ENCODE measurements at places on chromosomes 16 and 17.

DNA sequence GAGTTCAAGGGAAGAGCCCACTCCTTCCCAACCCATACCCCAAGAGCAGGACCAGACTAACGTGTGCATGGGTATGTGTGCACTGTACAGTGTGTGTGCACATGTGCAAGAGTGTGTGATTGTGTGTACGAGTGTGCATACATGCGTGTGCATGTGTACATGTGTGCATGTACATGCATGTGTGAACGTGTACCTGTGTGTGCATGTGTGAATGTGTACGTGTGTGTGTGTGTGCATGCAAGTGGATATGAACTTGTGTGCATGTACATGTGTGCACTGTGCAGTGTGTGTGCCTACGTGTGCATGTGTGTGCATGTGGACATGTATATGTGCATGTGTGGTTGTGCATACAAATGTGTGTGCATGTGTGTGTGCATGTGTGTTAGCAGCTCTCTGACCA lies 223.1 kb downstream of the RBFOX3 start:
- DNase-seq = no peak

DNA sequence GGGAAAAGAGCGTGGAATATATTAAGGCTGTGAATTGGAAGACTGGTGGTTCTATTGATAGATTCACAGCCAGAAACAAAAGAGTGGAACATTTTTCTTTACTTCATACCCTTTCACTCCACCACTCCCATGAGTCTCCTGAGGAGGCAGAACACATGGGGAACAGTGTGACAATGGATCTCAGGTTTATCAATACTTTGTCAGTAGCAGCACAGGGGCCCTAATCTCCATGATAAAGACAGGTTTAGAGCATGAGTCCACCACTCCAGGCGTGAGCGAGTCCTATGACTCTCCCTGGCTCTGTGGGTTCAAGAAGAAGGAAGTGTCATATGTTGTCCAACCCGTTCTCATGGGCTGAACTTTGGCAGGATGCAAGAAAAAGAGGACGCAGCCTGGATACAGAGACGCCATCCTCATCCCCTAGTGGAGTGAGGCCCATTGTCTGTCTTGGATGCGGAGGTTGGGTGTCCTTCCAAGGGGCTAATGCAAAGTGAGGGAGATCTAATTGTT lies 361.2 kb downstream of the TMEM114 start:
- DNase-seq = no peak

DNA sequence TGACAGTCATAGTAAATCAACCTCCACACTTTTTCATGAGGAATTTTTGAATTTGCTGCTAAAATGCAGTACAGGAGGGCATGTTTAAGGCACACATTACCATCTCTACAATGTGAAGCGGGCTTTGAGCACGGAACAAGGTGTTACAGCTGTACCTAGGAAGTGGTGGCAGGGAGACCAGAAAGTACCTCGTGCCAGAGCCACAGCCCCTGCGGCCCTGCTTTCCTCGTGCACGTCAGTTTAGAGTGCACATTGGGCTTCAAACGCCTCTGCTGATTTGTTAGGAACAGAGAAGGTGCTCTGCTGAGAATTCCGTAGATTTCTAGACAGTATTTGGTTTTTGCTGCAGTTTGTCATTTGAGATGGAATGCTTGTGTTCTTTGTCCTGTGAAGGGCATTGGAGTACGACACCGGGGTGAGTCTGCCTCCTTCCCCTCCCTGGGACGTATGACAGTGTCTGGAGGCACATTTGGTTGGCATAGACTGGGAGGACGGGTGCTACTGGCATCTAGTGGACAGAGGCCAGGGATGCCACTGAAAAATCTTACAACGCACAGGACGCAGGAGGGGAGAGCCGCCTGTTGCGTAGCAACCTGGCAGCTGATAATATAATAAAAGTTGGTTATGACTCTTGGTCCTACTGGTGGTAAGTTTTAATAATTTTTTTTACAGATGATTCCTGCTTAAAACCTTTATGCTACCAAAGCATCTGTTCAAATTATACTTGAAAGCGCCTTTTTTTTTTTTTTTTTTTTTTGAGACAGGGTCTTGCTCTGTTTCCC lies 9.1 kb downstream of the FOXK2 start:
- no peak for DNase-seq

GRCh38 chr16:68408428-68408827 lies 39.9 kb downstream of the SMPD3 start:
- DNase-seq = no peak

DNA sequence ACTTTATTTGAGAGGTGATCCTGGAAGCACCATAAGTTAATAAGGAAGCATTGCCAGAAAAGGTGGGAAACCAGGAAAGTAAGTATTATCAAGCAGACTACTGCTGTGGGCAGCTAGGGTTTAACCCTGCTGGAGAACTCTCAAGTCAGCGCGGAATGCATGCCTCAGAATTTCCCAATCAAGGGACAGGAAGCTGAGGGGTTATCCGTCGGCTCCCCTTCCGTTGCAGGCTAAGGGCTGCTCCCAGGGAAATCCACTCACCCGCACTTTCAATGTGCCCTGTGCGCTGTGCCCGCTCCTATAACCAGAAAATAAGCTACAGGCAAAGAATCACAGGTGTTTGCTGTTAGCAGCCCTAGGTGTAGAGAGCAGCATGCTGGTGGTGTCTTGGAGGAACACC lies 138.5 kb upstream of the CACNG3 start:
- no peak for DNase-seq

DNA sequence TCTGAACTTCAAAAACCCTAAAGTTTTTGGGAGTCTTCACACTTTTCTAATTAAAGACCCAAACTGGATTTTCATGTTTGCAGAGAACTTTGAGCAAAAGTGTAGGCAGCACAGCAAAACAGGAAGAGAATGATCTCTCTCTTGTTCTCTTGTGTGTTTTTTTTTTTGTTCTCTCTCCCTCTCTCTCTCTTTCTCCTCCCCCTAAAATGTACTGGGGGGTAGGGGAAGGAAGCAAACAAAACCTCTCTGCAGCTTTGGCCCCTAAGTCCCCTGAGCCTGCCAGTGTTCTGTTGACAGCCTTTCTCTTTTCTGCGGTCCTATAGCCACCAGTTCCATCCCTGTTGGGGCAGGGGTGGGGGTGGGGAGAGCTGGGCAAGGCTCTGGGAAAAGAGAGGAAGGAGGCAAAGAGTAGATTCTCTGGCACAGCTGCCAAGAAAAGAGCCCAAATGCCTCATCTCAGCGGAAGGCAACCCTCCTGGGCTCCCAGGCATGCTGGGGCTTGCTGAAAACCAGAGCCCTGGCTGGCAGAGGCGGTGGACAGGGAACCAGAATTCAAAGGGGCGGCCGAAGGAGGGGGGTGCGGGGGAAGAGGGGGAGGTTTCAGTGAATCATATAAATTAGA lies 295.3 kb downstream of the SOX9 start:
- DNase-seq = no peak

GRCh38 chr17:68580236-68580770 lies 20.9 kb downstream of the FAM20A start:
- DNase-seq = peak; percentile 73

DNA sequence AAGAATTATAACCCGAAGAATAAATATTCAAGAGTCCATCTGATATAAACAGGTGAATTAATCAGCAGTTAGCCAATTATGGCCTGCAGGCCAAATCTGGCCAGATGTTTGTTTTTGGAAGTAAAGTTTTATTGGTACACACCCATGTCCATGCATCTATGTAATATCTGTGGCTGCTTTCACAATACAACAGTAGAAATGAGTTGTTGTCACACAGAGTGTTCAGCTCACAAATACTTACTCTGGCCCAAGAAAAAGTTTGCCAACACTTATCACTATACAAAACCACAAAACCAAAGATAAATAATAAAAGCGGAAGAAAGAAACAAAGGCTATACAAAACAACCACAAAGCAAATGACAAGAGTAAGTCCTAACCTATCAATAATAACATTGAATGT lies 109.4 kb downstream of the CDYL2 start:
- no peak for DNase-seq

DNA sequence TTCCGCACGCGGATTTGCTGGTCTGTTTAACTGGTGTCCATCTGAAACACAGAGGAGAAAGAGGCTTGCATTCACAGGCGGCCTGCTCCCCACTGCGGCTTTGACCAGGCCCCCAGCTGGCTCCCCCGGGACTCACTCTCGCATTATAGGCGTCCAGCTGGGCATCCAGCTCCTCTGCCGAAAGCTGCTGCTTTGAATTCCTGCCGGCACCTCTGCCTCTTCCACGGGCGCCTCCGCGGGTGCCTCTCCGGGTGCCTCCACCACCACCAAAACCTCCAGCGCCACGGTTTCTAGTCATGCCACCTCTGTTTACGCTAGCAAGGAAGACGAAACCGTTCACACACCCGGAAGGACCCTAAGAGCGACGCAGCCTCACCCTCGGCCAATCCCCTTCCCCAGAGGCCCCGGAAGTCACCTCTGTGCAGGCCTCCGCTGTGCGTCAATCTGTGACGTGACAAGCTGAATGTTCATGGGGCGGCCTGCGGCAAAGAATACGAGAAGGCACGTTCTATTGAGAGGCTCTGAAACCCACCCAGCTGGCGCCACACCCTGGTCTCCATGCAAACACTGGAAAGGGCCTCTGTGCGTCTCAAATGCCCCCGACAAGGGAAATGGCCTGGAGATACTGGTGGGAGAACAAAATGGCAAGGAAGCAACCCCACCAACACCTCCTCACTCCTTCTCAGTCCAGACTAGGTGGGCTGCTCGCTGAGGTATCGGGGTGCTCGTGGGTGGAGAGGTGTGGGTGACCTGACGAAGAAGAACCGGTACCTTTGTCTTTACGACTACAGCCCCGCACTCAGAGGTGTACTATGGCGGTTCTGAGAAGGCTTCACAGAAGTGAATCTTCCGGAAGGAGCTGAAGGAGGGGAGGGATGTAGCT lies 3.0 kb downstream of the ALYREF start:
- no peak for DNase-seq

GRCh38 chr17:39212195-39212810 lies 12.2 kb downstream of the RPL19 start:
- no peak for DNase-seq

DNA sequence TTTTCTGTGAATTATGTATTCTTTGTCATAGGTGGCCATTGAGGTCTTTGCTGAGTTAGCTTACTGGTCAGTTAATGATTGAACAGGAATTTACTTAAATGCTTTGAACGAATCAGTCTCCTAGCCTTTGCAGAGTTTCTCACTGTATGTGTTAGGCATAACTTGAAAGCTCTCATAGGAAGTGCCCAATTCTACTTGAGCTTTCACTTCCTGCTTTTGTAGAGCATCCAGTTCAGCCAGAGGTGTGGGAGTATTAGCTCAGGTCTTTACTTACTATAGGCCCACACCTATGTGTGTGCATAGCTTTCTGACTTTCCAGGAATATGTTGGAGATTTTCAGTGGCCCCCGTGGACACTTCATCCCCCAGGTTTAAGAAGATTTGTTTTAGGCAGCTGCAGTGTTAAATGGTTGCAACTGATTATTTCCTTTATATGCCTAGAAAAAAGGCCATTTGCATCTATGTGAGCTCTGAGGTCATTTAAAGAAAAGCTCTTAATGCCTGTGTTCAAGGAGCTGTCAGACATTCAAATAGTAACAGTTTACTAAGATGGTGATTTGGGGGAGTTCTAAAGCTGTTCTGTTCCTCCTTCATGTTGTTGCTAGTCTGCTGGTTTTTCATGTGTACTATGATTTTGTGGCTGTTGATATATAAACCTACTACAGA lies 62.3 kb downstream of the PHKB start:
- no peak for DNase-seq

GRCh38 chr17:50359005-50359699 lies 13.2 kb downstream of the XYLT2 start:
- no peak for DNase-seq

DNA sequence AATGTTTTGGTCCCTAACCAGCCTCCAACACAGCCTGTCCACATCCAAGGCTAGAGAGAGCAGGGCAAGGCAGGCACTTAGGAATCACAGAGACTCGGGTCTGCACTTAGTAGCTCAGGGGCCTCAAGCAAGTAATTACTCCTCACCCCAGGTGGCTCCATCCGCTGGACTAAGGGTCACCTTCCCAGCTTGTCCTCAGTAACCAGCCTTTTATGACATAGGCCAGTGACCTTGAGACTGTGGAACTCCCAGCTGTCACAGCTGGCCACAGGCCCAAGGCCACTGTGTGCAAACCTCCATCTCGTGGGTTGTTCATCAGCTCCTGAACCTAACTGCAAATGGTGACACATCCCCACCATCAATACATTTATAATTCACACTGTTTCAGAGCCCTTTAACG lies 68.6 kb downstream of the CDYL2 start:
- no peak for DNase-seq

GRCh38 chr17:31663576-31663975 lies 195.5 kb downstream of the COPRS start:
- peak; percentile 29 for DNase-seq

- no peak for DNase-seq
Observed at GRCh38 chr17:82372249-82373071, 895 bp downstream of the UTS2R start.

DNA sequence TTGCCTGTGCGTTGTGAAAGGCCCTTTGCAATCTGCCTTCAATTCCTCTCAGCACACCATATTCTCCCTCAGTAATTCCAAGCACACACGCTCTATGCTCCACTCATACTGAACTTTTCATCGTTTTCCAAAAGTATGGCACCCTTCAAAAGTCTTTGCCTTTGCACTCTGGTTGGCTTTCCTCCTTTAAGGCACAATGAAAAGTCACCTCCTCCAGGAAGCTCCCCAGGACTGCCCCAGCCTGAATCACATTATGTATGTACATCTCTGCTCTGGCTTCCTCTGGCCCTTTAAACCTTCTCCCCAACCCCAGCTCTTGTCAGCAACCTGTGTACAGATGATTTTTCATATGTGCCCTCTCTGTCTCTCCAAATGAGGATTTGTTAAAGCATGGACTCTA lies 250.7 kb downstream of the MAF start:
- DNase-seq = no peak

All from fibroblast of skin of right quadriceps (primary cell).